Naive thymus-derived CD8-positive, alpha-beta T cell (primary cell): ENCODE measurements at places on chromosomes 5 and 9. TPM values are rescaled to one million over a fixed set of nuclear protein-coding genes. Genes with fewer than 3 reads are reported as not detected.

Gene C9orf153
- 0.77 TPM for total RNA-seq

Gene CDH6
- not detected for total RNA-seq

Gene FOXD4L4
- total RNA-seq = 0.44 TPM

Gene AMBP
- total RNA-seq = not detected

- peak; percentile 54 for DNase-seq
- no peaks in the 10 kb centered on the region for H3K4me1 ChIP-seq
- peak overlapping the region; percentile 34 for H3K4me3 ChIP-seq
- no peaks in the 10 kb centered on the region for H3K36me3 ChIP-seq
Observed at GRCh38 chr9:136342181-136343120, 15.1 kb downstream of the GPSM1 start.

GRCh38 chr9:131447148-131447547, 53.3 kb downstream of the PRRC2B start:
- H3K4me1 ChIP-seq = peaks cover 10% of the 10 kb centered on the region
- H3K27ac ChIP-seq = no peak overlapping the region
- H3K27me3 ChIP-seq = no peaks in the 10 kb centered on the region
- no peak for DNase-seq
- H3K36me3 ChIP-seq = peaks cover 10% of the 10 kb centered on the region
